Uterus (tissue), 4 donors: ENCODE measurements at places on chromosomes 13 and 19. TPM values are rescaled to one million over a fixed set of nuclear protein-coding genes. Genes with fewer than 3 reads are reported as not detected.

DNA sequence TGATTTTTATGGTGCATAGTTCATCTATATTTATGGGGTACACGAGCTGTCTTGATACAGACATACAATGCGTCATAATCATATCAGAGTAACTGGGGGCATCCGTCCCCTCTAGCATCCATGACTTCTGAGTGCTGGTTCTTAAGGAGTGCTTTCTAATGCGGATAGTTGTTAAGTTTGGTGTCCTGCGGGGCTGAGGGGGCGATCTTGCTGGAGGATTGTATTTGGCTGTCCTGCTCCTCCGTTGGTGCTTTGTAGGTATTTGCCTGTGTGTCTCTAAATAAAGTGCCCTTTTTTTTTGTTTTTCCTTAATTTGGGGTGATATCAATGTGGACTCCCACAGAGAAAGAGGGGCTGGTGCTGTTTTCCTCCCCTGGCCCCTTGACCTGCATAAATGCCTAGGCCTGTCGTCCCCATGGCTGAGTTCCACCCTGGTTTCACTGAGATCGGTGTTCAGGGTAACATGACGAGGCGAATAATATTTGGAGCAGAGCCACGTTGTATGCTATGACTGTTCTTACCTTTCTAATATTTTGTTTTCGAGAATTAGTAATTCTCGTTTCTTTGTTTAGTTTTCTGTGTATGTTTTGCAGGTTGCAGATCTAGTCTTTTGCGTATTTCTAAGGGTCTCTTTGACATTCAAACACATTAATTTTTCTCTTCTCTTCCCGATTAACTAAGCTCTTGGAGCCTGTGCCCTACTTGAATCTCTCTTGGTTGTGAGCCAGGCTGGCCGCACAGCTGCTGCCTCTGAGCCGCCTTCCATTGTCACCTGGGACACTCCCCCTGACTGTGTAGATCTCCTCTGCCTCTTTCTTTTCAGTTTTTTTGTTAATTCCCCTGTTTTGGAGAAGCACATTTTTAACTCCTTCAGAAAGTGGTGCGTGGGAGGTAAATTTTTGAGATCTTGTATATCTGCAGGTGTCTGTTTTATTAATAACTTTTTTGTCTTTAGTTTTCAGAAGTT, 100.3 kb downstream of the ARHGEF7 start:
- no peak overlapping the region for H3K4me3 ChIP-seq
- H3K27me3 ChIP-seq, result no peaks in the 10 kb centered on the region
- H3K27ac ChIP-seq, result no peak overlapping the region
- no peaks in the 10 kb centered on the region for H3K4me1 ChIP-seq
- no peaks in the 10 kb centered on the region for H3K36me3 ChIP-seq

Gene SHD
- not detected for total RNA-seq

DNA sequence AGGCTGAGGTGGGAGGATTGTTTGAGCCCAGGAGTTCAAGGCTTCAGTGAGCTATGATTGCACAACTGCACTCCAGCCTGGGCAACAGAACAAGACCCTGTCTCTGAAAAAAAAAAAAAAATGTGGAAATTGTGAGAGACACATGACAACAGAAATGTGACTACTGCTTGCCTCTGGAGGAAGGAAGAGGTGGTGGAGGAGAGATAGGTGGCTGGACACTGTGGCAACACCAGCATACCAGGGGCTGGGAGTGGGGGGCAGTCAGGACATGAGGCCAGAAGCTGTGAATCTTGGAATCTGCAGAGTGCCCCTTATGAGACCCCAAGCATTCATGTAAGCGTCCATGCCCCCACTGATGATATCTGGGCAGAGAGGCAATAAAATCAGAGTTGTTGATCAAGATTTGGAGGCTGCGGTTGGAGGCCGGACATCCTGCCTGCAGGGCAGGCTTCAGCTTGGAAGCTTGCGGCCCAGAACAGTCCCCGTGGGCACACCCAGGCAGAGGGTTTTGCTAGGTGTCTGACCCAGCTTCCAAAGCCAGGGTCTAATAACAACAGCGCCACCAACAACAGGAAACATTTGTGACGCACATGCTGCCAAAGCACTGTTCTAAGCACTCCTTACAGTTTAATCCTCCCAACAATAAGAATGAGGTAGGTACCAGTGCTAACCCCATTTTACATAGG, 16.9 kb downstream of the FAM187B start:
- no peak overlapping the region for H3K27ac ChIP-seq
- DNase-seq, result peak; percentile 48
- H3K4me1 ChIP-seq, result no peaks in the 10 kb centered on the region
- H3K27me3 ChIP-seq, result no peaks in the 10 kb centered on the region
- H3K36me3 ChIP-seq, result no peaks in the 10 kb centered on the region
- no peak overlapping the region for H3K4me3 ChIP-seq

Gene SIPA1L3
- total RNA-seq, result 28.8 TPM

DNA sequence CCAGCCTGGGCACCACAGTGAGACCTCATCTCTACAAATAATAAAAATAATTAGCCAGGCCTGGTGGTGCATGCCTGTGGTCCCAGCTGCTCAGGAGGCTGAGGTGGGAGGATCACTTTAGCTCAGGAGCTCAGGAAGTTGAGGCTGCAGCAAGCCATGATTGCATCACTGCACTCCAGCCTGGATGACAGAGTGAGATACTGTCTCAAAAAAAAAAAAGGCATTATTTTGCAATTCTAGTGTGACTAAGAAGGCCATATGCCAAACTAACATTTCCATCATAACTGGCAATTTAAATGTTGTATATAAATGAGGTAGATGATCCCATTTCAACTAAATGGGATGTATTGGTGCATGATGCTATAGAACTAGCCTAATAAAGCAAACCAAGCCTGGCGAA, 632.8 kb upstream of the KLF12 start:
- H3K27ac ChIP-seq, result no peak overlapping the region
- peaks cover 5% of the 10 kb centered on the region for H3K4me1 ChIP-seq
- DNase-seq, result no peak
- no peaks in the 10 kb centered on the region for H3K36me3 ChIP-seq
- no peaks in the 10 kb centered on the region for H3K27me3 ChIP-seq
